AG08395 (cell line): ENCODE measurements at places on chromosomes 4 and X.

DNA sequence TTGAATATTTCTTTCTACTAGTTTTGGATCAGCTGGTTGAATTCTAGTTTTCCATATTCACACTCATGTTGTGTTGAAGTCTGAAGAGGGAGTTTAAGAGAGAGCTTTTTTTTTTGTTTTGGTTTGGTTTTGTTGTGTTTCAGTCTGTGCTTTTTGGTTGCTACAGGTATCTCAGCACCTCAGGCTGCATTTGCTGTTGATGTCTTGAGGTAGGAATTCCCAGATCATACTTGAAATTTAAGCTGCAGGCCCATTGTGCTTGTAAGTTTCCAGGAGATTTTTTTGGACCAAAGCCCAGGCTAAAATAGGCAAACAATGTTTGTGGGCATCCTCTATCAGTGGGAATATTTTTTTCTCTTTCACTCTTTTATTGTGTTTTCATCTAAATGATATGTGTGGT is 190.2 kb upstream of the AGA start:
- DNase-seq = no peak

GRCh38 chrX:2397229-2398063 is 103.3 kb downstream of the DHRSX start:
- DNase-seq = no peak

DNA sequence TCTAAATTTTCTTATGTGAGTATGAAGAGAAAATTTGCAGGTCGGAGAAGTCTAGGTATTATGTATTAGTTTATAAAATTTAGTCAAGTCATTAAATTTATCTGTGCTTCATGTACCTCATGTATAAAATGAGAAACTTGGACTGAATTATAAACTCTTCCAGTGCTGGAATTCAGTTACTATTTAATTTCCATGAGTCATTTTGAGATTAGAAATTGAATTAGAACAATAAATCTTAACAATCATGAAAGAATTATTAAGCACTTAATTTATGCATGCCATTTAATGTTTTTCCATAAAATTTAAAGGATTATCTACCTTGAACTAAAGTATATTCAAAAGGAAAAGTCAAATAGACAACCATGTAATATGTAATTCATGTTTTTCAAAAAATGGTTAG is 195.8 kb downstream of the MAD2L1 start:
- DNase-seq = no peak

DNA sequence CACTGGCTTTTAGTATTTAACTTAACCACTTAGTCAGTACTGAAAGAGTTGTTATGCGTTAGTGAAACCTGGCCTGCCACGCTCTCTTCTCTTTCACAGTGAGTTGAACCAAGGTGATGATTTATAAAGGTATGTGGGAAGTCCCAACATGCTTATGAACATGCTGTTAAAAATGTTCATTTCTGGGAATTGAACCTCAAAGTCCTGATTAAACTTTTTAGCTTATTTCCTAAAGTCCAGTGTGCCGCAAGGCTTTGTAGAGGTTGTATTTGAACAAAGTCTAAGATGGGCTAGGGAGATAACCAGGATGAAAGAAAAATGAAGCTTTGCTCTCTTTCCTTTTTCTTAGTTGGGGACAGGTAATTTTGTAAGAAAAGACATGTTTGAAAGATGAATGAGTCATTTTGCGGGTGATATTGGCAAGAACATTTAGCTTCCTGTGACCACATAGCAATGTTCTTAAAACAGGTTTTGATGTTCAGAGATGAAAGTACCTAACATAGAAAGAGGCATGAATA is 270.3 kb downstream of the DTHD1 start:
- no peak for DNase-seq

GRCh38 chrX:16148896-16149295 is 18.4 kb upstream of the MAGEB17 start:
- no peak for DNase-seq

GRCh38 chr4:16438986-16439385 is 212.7 kb upstream of the TAPT1 start:
- peak; percentile 20 for DNase-seq

DNA sequence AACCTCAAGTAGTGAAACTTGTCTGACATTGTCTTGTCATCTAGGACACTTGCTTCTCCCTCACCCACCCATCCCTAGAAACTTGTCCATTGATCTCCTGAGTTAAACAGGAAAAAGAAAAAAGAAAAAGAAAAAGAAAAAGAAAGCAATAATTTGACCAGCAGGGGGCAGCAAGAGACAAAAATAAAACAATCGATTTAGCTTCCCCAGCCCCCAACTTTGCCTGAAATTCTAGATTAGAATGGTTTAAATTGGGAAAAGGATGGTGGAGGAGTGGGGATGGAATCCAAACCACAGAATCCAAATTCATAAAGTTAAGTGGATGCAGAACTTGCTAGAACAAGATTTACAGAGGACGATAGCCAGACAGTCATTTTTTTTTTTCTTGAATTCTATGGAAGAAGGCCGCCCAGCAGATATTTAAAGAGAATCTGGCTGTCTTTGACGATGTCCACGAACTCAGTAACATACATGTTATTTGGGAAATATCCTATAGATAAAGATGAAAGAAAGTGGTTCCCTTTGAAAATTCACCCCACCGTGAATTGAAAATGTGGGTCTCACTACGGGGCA is 282.9 kb downstream of the USP46 start:
- DNase-seq = peak; percentile 35

DNA sequence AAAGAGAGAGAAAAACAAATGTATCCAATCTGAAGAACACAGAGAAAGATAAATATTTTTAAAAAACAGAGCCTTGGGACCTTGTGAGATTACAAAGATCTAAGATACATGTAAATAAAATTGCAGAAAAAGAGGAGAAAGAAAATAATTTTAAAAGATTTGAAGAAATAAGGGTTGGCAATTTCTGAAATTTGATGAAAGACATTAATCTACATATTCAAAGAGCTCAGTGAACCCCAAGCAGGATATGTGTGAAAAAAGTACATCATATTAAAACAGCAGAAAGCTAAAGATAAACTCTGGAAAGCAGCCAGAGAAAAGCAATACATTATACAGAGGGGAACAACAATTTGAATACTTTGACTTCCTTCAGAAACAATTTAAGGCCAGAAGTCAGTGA is 244.7 kb downstream of the ENOX2 start:
- no peak for DNase-seq

DNA sequence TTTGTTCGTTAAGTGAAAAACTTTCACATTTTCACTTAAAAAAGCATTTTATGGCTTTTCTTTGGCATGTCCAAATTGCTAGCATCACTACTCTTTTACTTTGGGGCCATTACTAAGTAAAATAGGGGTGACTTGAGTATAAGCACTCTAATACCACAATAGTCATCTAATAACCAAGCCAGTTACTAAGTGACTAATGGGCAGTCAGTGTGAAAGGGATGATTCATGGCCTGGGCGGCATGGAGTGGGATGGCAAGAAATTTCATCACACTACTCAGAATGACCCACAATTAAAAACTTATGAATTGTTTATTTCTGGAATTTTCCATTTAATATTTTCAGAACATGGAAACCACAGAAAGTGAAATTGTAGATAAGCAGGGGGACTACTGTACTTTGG is 60.9 kb downstream of the BMP15 start:
- no peak for DNase-seq

GRCh38 chrX:109939498-109939897 is 63.4 kb upstream of the TMEM164 start:
- no peak for DNase-seq

DNA sequence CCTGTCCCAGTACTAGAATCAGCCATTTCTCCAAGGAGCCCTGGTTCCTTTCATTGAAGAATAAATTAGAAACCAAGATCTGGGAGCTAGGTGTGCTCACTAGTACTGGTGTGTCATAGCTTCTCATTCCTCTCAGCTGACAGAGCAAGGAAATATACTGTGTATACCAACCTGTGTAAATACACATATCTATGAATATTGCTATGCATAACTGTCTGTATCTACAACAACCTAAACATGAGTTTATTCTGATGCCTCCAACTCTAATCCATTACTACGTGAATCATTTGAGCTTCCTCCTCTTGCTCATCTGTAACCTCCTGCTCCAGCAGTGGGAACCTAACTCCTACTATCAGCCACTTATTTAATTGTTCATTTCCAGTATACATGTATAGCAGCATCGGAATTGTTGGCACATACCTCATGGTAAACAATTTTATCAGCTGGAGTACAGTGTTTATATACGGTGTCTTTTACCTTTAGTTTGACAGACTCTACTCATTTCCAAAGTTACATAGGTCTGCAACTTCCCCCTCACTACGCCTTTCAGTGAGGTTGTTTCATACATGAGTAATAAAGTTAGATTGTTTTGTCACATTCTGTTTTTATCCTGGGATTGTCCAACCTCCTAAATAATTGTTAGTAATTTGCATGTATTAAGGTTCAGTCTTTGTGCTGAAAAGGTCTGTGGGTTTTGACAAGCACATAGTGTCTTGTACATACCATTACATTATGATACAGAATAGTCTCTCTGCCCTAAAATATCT is 7.1 kb upstream of the SCRG1 start:
- no peak for DNase-seq

- no peak for DNase-seq
These were observed 342 bp downstream of the EOLA2 start for GRCh38 chrX:149937871-149938426.
